Left lobe of liver (tissue), 2 donors: ENCODE measurements at places on chromosomes 13 and 19. TPM values are rescaled to one million over a fixed set of nuclear protein-coding genes. Genes with fewer than 3 reads are reported as not detected.
A peak's percentile ranks its signal among the peaks of the same experiment; 100 is the strongest.

GRCh38 chr19:4016903-4017638 is 9.5 kb downstream of the PIAS4 start:
- peak; percentile 44 for DNase-seq

Gene CAMSAP3
- 40.8 TPM for total RNA-seq

GRCh38 chr19:34350161-34350561 is 14.8 kb upstream of the GPI start:
- no peak for DNase-seq

GRCh38 chr19:47376589-47377144 is 27.6 kb downstream of the DHX34 start:
- DNase-seq: peak; percentile 67
